ENCODE measurements at places on chromosomes 1 and 21.

GRCh38 chr1:117324357-117324756 is 42.9 kb upstream of the MAN1A2 start:
- DNase-seq: no peak

GRCh38 chr1:24664507-24665033 is 21.5 kb downstream of the SRRM1 start:
- no peak for DNase-seq

- DNase-seq: peak; percentile 11
These were observed 71.0 kb downstream of the CD46 start for GRCh38 chr1:207822602-207823451.

DNA sequence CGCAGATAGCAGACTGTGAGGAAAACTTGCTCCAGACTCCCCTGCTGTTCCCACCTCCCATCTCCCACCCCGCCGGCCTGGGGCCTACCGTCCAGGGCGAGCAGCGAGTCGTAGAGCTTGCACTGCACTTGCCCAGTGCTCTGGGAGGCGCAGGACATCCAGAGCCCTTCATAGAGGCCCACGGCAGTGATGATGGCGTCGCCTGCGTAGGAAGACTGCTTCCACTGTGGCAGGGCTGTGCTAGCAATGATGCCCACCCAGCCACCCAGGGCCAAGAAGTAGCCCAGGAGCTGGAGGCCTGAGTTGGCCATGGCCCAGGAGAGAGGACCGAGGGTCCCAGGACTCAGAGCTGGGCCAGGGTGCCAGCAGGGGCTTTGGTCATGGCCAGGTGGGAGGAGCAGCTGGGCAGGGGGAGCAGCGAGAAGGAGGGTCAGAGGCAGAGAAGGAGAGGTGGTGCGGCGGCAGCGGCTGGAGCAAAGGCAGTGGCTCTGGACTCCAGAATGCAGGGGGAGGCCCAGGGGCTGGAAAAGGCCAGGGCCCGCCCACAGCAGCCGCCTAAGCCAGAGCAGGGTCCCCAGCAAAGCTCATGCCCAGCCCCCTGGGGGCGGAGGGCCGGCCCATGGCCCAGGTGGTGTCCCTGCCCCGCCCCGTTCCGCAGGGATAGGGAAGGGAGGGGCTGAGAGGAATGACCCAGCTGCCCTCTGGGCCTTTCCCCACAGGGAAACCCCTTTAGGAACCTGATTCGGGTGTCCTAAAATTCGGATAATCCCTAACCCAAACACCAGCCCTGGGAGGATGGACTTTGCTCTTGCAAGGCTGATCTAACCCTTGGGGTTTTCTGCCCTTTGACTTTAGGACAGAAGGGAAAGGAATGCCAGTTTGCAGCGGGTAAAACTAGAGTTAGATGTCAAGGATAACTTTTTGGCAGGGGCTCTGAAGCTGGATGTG is at the start of gene CLDN19:
Gene CLDN19, minus strand, starts transcription at position 484 of the 948 bp plus-strand sequence. Its CDS starts 173 bp downstream, at position 311.
- DNase-seq: no peak

- peak; percentile 8 for DNase-seq
These were observed 105.8 kb downstream of the TSEN15 start for GRCh38 chr1:184157394-184157742.

DNA sequence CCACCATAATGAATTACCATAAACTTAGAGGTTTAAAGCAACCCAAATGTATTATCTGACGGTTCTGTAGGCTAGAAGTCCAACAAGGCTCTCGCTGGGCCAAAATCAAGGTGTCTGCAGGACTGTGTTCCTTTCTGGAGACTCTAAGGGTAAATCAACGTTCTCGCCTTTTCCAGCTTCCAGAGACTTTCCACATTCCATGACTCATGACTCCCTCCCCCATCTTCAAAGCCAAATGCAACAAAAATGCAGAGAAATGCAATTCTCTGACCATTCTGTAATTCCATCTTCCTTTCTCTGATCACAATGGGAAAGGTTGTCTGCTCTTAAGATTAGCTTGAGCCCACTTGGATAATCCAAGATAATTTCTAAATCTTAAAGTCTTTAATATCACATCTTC is 287.1 kb downstream of the LTN1 start:
- DNase-seq: no peak

DNA sequence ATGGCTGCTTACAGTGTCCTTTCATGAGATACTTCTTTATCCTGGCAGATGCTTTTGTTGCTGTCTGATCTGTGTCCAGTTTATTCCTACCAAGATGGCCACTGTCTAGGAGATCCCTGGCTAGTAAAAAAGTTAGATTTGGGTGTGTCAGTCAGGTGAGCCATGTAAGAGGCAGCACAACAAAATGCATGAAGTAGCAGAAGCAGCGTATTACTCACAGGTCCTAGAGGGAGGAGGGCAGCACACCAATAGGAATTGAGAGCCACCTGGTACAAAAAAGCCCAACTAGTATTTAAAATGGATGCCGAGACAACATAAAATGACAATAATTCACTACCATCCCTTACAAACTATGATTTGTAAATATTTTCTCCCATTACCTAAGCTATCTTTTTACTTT is 22.8 kb upstream of the ZNF697 start:
- no peak for DNase-seq

- no peak for DNase-seq
These were observed 106.6 kb upstream of the BARHL2 start for GRCh38 chr1:90823686-90824085.

GRCh38 chr1:219081943-219082925 is 91.4 kb upstream of the LYPLAL1 start:
- DNase-seq: no peak

- DNase-seq: no peak
These were observed 3.4 kb upstream of the CDCP2 start for GRCh38 chr1:54156201-54156600.

DNA sequence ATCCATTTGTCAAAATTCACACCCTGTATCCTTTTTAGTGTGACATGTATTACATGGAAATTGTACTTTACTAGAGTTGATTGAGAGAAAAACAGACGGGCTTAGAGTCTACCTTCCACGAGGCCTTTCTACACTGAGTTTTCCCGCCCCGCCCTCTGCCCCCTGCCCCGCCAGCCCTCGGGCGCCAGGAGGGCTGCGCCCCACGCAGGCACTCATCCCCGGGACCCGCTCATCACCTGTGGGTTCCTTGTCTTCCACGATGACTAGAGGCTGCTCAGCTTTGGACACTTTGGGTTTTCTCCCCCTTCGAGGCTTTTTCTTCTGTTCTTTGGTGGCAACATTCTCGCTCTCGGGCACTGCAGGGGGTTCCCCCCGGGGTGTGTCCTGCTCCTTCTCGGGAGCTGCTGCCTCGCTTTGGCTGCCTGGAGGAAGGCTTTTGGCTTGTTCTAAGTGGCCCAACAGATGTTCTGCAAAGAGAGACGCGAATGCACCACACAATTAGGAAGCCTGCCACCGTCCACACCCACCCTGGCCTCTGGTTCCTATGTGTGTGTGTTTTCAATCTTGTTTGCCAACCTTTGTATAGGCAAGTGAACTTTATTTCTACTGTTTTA is 39.6 kb downstream of the PRDM15 start:
- DNase-seq: no peak

DNA sequence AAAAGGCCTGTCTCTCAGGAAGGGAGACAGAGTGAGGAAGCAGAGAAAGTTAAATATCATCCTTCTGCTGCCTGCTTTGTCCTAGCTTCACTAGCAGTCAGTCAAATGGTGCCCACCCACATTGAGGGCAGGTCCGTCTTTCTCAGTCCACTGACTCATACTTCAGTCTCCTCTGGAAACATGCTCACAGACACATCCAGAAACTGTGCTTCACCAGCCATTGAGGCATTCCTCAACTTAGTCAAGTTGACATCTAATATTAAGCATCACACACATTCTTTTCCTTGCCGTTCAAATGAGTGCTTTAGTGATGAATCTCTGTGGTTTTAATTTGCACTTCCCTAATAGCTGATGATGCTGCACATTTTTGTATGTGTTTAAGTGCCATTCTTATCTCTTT is 777.8 kb upstream of the PRMT6 start:
- no peak for DNase-seq

GRCh38 chr1:20345419-20345818 is 54.7 kb downstream of the VWA5B1 start:
- no peak for DNase-seq

DNA sequence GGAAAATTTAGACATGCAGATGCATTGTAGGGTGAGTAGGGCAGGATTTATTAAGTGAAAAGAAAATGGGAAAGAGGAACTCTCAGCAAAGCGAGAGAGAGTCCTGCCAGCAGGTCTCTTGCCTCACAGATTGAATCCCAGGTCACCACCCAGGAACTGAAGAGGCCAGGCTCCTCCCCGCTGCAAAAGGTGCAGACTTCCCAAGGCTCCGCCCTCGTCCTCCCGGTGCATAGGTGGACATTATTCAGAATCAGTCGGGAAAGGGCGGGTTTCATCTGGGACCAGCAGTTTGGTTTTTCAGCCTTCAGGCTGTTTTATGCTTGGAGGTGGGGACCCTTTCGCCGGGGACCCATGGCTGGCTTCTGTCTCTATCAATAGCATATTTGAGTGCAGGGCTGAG is 41.6 kb upstream of the APP start:
- DNase-seq: no peak

DNA sequence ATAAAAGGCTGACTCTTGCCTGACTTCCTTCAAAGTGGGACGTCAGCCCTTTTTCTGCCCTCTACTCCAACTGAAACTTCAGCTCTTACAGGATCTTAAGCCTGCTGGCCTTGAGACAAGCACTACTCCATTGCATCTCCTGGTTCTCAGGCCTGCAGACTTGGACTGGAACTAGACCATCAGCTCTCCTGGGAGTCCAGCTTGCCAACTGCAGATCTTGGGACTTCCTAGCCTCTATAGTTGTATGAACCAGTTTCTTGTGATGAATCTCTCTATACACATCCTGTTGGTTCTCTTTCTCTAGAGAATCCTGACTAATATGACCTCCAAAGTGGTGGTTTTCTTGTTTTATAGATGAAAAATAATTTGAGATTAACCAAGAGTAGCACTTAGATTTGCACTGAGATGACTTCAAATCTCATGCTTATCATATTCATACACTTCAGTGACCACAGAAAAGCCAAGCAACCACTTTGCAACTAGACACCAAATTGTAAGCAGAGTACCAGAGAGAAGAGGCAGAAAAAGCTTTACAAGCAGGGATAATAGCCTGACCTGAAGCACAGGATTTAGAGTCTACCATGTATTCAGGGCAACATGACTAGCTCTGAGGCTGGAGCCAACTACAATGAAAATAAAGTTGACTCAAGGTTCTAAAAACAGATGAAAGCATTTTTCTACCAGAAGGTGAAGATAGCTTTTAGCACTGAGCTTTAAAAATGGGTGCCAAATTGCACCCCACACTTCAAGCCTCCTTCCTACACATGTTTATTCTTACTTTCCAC is 661.3 kb upstream of the USP24 start:
- no peak for DNase-seq

- no peak for DNase-seq
These were observed 5.9 kb downstream of the CHRM3 start for GRCh38 chr1:239392271-239392670.

- no peak for DNase-seq
These were observed 37.1 kb downstream of the STYXL2 start for GRCh38 chr1:167130829-167131510.

GRCh38 chr21:26887251-26887650 is 42.0 kb upstream of the ADAMTS1 start:
- no peak for DNase-seq

- no peak for DNase-seq
These were observed 7.7 kb downstream of the ZBTB21 start for GRCh38 chr21:42002421-42002958.

- no peak for DNase-seq
These were observed 18.3 kb upstream of the ALPL start for GRCh38 chr1:21490774-21491487.

- DNase-seq: peak; percentile 49
These were observed 640.4 kb downstream of the USP25 start for GRCh38 chr21:16370186-16370585.

GRCh38 chr1:172670791-172671190 is 11.9 kb downstream of the FASLG start:
- no peak for DNase-seq

- DNase-seq: no peak
These were observed 169.3 kb upstream of the ZP4 start for GRCh38 chr1:238060061-238060460.

All from NCI-H2171 treated with DMSO at 0.1 percent for 48 hours (cell line).